ENCODE measurements at places on chromosomes 5 and 9.

GRCh38 chr9:13690595-13690994 lies 411.1 kb upstream of the MPDZ start:
- DNase-seq: no peak

DNA sequence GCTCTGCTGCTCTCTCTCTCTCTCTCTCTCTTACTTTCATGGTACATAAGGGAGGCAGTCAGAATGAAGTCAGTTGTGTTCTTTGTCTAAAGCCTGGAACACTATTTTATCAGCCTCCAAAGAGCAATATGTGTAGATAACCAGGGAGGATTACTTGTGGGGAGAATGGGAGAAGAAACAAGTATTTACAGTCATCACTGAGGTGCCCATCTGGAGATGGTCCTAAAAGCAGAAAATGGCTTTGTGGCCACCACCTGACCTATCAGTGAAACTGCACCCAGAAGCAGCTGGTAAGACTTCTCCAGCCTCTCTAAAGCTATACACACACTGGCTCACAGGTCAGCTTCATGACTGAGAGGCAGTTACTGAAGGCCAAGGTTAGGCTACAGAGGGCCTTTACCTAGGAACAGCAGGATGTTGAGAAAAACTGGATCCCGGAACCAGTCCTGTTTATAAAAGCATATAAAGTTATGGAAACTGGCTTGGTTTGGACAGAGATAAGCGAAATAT lies 75.1 kb downstream of the MRPS27 start:
- DNase-seq: no peak

- no peak for DNase-seq
Measured at GRCh38 chr5:53892224-53892623, 331.8 kb downstream of the NDUFS4 start.

- DNase-seq: no peak
Measured at GRCh38 chr5:180271221-180271620, 20.7 kb downstream of the MAPK9 start.

- DNase-seq: no peak
Measured at GRCh38 chr5:155293605-155294178, 280.1 kb downstream of the KIF4B start.

DNA sequence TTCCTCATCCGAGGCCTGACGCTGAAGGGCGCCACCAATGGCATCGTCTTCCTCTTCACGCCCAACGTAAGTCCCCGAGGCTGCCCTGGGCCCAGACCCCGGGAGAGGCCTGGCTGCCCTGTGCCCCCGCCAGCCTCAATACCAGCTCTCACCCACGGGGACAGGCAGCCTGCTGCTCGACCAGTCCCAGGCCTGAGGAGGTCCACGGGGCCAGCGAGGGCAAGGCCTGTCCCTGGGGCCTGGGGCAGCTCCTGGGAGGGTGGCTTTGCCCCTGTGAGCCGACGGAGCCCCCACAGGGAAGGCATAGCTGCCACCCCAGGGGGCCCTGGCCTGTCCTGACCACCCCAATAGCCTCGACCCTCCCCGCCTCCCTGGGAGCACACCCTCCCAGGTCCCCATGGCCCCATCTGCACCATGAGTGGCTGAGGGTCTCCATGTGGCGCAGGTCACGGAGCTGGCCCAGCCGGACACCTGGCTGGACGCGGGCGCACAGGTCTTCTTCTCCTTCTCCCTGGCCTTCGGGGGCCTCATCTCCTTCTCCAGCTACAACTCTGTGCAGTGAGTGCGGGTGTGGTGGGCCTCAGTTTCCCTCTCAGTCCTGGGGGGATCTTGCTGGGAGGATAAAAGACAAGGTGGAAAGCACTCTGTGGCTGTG lies 11.5 kb upstream of the SLC6A18 start:
- no peak for DNase-seq

DNA sequence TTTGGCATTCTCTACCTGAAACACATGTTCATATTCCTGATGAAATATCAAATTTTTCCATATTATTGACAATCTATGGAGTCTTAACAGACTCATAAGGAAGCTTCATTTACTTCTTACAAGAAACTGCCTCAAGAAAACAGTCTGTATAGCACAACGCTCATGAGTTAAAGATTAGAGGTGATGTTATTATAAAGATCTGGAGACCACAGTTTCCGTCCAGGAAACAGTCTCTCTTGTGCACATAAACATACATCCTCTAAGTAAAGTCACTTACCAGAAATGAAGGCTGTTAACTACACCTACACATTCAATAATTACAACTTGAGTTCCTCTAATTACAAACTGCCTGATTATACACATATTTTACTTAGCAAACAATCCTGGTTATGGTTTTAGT lies 86.9 kb downstream of the RAPGEF6 start:
- DNase-seq: no peak

DNA sequence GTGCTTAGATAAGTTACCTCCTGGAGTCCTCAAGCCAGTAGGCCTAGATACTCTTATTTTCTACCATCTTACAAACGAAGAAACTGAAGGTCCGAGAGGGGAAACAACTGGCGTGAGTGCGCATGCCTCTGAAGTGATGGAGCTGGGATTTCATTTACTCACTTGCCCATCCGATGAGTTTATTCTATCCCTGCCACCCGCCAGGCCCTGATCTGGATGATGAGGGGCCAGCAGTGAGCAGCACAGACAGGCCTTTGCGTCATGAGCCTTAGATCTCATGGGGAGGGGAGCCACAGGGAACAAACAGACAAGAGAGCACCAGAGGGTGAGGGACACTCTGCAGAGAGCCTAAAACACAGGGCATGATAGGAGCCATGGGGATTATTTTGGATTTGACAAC lies 34.1 kb upstream of the SLC2A8 start:
- DNase-seq: no peak

DNA sequence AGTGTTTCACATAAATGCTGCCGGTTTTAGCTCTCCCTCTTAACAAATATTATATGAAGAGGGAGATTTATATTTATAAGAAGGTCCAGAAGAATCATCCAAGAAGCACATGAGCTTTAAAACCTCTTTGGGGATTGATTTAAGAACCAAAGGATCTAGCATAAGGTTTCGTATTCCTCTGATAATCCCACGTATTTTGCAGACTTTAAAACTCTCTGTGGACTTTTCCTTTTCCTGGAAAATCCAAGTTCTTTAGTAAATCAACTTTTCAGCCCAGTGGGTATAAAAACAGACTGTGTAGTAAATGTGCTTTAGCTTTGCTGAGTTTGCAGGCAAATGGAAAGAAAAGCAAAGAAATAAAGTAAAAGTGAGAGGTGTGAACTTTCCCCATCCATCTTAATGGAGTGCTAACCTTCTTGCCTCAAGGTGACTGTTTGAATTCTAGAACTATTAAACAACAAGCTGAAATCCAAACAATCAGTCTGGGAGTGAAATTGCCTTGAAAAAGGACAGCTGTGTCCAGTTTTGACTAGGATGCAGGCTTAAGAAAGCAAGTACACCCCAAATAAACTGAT lies 363.4 kb upstream of the SLC24A2 start:
- no peak for DNase-seq

DNA sequence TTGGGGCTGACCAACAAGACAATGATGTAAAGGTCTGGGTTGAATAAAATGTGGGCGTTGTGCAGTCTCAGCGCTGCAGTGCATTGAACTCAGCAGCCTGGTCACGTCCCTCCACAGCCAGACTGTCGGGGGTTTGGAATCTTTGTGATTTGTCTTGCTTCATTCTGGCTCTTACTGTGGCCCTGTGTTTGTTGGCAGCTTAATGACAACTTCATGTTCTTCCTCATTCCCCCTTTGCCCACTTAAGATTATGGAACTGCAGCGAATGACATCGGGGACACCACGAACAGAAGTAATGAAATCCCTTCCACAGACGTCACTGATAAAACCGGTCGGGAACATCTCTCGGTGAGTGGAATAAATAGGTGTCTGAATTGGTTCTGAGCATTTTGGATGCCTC lies 75.2 kb downstream of the NTRK2 start:
- no peak for DNase-seq

DNA sequence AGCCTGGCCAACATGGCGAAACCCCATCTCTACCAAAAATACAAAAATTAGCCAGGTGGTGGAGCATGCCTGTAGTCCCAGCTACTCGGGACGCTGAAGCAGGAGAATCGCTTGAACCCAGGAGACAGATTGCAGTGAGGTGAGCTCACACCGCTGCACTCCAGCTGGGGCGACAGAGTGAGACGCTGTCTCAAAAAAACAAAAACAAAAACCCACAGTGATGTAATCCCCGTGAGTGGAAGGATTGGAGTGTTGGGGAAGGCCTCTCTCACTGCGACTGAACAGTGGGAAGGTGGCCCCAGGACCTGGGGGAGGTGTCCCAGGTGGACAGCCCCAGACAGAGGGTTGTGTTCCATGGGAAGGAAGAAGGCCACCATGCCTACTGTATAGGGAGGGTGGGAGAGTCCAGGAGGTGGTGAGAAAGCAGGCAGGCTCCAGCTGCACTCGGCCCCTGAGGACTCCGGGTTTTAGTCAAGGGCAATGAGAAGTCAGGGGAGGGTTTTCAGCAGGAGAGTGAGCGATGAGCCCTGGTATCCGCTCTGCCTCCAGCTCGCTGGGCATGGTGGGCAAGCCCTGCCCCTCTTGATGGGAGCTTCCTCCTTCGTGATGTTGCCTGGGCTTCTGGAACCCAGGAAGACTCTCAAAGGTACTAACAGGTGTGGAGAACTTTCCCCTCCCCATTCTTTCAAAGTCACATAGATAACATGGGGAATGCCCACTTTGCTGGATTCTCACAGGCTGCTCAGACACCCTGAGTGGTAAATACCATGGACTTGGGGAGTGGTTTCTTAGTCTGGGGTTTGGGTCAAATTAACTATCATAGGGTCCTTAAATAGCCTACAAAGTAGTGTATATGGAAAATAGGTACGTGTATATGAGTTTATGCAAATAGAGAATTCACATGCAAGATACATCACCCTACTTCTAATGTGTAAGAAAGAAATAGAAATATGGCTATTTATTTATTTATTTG lies 74.7 kb downstream of the PPARGC1B start:
- DNase-seq: no peak

DNA sequence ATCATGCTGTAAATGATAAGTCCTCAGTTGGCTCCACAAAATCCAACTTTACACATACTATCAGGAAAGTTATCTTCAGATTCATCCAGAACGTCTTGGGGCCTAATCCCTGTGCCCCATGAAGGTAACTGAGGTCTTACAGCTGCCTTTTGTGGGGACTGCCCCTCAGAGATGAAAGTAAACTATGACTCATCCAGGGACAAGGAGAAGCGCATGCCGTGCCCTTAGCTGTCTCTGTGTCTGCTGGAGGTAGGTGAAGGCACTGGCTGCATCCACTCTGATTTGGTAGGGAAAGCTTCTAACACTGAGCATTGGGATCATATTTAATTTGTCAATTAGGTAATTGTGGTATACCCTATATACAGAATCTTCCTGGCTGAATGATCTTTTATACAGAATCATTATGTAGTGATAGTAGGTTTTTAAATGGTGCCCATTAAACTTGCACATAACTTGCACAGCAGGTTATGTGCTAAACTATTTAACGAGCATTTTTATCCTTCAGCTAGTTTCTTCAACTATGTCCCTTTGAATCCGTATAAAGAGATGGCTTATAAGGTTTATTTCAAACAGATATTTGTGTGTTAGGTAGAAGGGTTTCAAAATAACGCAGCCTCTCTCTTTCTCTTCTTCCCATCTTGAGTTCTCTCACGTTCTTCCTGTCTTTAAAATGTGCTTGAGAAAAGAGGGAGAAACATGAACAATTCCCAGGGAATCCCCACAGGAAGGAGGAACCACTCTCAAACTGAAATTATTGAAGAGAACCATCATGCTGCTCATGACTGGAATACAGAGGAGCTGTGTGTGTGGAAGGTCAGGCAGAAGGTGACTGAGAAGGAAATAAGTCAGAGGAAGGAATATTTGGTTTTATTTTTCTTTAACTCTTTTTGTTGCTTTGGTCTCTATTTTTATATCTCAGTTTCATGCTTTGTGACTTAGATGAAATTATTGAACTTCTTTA lies 250.9 kb downstream of the CD180 start:
- DNase-seq: no peak

GRCh38 chr9:92463984-92464383 lies 18.3 kb downstream of the ASPN start:
- DNase-seq: no peak

DNA sequence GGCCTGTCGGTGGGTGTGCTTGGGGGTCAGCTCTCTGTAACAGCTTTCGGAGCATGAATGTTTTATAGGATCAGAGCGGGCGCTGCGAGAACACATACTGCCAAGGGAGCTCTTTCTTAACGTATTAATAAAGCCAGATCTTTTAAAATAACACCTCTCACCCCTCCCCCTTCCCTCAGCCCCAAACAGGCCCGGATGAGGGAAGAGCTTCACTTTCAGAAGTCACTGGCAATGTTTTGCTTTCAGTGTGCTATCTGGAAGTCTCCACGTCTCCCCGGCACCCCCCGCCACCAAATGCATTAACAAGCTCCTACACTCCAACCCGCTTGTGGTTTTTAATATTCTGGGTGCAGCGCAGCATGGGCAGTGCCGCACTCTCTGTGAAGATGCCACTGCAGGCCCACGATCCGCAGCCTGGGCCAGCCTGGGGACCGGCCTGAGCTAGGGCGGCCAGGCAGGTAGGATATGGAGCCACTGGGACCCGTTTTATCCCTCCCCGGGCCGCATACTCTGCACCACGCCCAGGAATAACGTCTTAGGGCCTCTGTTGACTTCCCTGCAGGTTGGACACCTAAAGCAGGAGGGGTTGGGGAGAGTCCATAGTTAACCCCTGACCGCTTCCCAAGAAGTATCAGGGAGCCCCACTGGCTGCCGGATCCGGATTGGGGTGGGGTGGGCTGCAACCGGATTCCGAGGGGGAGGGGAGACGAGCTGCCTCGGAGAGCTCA lies 12.6 kb downstream of the NR2F1 start:
- DNase-seq: no peak

DNA sequence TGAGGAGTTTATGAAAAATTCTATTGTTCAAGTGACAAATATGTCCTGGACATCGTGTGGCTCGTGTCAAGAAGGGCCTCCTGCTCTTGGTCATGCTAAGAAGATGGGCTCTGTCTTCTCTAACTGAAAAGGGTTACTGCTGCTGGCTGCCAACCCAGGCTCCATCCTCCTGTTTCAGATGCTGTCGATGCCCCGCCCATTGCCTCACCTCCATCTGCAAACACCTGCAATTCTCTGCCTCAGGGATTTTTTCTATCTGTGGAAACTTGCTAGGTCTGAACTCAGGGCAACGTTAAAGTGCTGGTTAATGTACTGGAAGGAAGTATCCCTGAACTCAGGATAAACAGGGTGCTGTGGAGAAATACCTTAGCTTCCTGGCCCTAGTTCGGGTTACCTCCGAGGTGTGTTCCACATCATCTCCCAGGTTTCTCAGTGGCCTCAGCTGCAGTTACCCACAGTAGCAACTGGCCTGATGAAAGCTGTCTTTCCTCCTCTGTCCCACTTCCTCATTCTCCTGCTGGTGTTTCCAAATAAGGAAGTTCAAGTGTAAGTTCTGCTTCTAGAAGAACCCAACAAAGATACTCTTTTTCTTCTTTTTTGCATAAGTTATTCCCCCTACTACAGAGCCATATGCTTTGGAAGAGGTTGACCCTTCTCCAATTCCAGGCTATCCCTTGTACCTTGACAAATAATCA lies 151.7 kb upstream of the SMIM23 start:
- DNase-seq: no peak

- DNase-seq: no peak
Measured at GRCh38 chr9:69153707-69154521, 20.2 kb upstream of the TJP2 start.
